ENCODE measurements at places on chromosomes 1 and 21. TPM values are rescaled to one million over a fixed set of nuclear protein-coding genes. Genes with fewer than 3 reads are reported as not detected.

GRCh38 chr1:41368366-41368765, 7.1 kb downstream of the FOXO6 start:
- DNase-seq = no peak

RGS13 gene
- not detected for total RNA-seq

DNA sequence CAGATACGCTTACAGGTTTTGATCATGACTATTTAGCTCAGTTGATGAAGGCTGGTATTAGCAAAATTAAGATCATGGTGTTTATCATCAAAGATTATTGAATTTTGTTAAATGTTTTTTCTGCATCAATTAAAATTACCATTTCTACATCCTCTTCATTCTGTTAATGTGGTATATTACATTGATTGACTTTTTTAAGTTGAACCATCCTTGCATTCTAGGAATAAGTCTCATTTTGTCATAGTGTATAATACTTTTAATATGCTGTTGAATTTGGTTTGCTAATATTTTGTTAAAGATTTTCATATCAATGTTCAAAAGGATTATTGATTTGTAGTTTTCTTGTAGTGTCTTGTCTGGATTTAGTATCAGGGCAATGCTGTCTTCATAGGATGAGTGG, 142.4 kb downstream of the LYPLAL1 start:
- DNase-seq = no peak

DNA sequence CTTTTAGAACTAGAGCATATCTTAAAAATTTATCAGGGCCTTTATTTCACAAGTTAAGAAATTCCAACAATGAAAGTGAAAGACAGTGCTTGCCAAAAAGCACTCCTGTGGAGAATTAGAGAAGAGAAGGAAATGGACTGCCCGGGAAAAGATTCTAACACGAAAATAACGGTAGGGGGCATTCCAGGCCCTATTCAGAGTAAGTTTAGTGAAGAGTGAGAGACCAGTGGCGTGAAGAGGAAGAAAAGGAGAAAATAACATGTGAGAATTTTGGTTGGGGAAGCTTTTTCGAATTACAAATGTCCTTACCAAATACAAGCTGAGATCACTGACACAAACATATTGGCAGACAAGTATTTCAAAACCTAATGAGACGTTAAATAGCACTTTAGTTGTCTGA, 38.4 kb upstream of the RBM34 start:
- peak; percentile 60 for DNase-seq

DNA sequence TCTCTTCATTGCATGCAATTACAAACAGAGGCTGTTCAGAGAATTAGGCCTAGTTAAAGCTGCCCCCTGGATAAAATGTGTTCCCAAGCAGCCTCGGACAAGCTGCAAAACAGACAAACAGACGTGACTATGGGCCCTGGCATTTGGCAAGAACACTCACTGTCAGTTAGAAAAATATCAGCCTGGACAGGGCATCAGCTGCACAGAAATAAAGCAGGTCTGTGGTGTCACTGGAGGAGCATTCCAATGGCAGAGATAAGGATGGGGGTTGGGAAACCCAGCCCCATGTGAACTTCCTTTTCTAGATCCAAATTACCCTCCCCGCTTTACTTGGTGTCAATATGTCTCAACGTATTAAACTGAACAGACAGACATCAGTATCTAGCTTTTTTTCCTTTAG, 177.1 kb downstream of the GPATCH2 start:
- no peak for DNase-seq

DNA sequence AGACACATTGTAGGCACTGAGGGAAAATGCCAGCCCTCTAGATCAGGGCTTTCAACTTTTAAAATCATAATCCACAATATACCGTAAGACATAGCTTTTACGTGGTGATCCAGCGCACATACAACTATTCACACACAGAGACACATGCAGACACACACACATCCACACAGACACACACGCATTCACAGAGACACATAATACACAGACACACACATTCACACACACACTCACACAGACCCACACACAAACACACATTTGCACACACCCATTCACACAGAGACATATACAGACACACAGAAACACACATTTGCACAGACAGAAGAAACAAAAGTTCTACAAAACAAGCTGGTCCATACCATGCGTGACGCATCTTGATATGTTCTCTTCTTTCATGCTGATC, 244.5 kb downstream of the RHOU start:
- DNase-seq = no peak

GRCh38 chr21:42799516-42799915, 79.8 kb downstream of the WDR4 start:
- no peak for DNase-seq

- DNase-seq = no peak
These were observed 100.3 kb downstream of the GRIK3 start for GRCh38 chr1:36934061-36934460.

DNA sequence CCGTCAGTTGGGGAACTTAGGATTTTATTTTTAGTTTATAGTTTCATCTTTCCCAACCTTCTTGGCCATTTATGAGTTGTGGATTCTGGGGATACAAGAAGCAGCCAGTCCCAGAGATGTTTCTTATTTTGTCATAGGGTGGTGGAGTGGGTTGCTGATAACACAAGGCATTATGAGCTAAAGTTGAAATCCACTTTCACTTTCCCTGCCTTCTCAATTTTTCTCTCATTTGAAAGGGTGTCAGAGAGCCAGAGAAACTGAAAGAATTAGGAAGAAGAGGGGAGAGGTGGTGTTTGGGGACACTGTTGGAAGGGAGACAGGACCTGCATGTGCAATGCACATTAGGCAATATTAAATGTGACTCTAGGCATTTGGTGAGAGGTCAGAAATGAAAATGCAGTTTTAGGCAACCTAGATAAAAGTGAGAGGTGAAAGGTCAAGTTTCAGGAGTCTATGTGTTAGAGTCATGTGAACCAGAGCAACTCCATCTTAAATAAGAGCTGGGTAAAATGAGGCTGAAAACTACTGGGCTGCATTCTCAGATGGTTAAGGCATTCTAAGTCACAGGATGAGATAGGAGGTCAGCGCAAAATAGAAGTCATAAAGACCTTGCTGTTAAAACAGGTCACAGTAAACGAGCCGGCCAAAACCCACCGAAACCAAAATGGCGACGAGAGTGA, 71.1 kb upstream of the F3 start:
- no peak for DNase-seq

FAM72B gene
- 1.5 TPM for total RNA-seq

DNA sequence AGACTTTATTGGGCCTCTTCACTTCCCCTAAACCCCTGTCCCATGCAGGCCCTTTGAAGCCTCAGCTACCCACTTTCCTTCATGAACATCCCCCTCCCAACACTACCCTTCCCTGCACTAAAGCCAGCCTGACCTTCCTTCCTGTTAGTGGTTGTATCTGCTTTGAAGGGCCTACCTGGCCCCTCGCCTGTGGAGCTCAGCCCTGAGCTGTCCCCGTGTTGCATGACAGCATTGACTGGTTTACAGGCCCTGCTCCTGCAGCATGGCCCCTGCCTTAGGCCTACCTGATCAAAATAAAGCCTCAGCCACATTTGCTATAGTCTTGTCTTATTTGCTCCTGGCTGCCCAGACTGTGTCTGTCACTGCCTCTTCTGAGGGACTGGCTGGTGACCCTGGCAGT, 5.5 kb downstream of the GSTM4 start:
- DNase-seq = no peak

- no peak for DNase-seq
These were observed 4.3 kb upstream of the KIF14 start for GRCh38 chr1:200624679-200625335.

- DNase-seq = no peak
These were observed 88.5 kb downstream of the GPR88 start for GRCh38 chr1:100626397-100626796.

DNA sequence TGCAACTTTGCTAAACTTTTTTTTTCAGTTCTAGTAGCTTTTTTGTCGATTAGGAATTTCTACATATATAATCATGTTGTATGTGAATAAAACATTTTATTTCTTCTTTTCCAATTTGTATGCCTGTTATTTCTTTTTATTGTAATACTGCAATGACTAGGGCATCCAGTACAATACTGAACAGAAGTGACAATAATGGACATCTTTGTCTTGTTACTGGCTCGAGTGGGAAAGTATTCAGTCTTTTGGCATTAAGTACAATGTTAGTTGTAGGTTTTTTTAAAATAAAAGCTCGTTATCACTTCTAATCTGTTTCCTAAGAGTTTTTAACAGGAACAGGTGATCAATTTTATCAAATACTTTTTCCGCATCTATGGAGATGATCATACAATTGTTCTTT, 9.8 kb downstream of the STPG1 start:
- DNase-seq = no peak

DNA sequence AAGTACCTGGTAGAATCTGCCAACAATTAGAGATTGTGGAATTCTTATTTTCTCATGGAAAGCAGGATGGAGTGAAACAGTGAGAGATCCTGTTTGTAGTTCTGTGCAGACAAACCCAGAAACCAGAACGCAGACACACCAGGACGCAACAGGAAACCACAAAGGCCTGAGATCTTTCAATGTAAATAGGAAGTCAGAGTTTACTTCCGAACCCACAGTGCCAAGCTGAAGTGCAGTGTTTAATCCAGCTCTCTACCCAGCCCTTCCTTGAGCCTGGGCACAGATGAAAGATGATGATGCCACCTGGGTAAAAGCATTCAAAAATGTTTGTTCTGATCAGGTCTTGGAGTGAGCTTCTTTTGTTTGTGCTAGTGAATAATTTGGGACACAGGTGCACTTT, 244.2 kb upstream of the HOOK1 start:
- peak; percentile 48 for DNase-seq

- DNase-seq = peak; percentile 98
These were observed 64.8 kb downstream of the ALPL start for GRCh38 chr1:21573971-21574465.

GRCh38 chr1:25232866-25233784, 823 bp upstream of the SYF2 start:
- peak; percentile 90 for DNase-seq

DNA sequence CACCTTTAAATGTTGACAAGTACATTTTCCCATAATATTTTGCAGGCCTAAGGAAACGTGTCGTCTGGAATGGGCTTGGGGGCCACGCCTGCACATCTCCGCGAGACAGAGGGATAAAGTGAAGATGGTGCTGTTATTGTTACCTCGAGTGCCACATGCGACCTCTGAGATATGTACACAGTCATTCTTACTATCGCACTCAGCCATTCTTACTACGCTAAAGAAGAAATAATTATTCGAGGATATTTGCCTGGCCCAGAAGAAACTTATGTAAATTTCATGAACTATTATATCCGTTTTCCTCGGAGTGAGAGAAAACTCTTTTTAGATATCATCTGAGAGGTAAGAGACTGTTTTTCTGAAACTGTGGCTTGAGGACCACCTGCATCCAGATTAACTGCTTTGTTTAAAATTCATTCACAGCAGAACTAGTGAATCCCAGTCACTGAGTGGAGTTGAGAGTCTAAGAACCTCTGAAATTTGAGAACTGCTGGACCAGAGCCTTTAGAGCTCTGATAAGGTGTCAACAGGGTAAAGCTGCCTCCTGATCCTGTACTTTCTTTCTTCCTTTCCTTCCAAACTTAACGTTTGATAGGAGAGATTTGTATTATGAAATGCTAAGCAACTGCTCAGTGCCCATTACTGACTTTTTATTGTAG, 811 bp downstream of the EXO1 start:
- no peak for DNase-seq

- no peak for DNase-seq
These were observed 164.6 kb downstream of the FASLG start for GRCh38 chr1:172823534-172823933.

- DNase-seq = no peak
These were observed 63.9 kb upstream of the HSD17B7 start for GRCh38 chr1:162726555-162726954.

GRCh38 chr21:28801906-28802305, 190.8 kb downstream of the LTN1 start:
- no peak for DNase-seq

DNA sequence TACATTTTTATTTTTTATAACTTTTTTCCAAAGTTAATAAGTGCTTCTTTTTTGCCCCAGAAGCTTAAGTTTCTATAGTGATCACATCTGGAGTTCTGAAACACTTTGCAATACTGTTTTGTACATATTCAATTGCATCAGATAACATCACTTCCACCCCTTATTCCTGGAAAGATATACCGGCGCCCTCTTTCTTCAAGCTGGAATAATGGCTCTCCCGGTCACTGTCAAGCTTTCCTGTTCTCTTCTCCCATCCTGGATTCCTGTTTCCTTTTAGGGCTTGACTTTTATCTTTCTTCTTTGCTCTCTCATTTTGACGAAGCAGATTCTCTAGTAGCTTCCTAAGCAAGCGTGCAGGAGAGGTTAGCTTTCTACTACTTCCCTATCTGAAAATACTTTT, 1866.8 kb downstream of the MRPL39 start:
- DNase-seq = no peak

GRCh38 chr1:160282807-160283206, 2.1 kb downstream of the PEX19 start:
- DNase-seq = no peak

TOMM40L gene
- 12.0 TPM for total RNA-seq

GRCh38 chr1:228500143-228500734, 13.1 kb downstream of the RNF187 start:
- DNase-seq = no peak

DNA sequence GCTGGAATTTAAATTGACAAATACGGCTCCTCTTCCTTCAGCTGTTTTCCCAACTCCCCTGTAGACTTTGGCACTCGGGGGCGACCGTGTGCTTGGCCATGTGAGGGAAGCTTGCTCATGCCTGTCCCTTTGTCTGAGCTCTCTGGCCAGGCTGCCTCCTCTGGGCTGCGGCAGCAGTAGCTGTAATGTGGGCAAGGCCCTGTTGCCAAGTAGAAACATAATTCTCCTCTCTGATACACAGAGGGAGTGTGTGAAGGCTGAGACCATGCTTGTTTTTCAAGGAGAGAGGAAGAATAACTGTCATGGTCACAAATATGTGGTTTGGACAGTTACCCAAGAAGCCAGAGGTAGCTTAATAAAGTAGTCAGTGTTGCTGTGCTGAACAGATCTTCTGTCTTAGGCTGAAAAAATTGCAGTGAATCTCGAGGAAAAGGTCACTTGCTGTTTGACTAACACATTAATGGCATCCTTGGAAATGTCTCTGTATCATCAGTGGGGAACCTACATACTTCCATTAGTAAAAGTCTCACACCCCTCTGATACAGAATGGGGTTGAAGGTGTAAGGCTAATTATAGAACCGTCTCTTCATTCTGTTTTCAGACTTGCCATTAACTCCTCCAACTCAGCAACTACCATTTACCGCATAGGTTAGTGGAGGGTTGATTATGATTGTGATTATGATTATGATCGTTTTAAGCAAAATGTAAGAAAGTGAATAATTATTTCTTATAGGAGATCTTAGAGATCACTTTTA, 94.6 kb downstream of the TGFB2 start:
- DNase-seq = peak; percentile 35

DNA sequence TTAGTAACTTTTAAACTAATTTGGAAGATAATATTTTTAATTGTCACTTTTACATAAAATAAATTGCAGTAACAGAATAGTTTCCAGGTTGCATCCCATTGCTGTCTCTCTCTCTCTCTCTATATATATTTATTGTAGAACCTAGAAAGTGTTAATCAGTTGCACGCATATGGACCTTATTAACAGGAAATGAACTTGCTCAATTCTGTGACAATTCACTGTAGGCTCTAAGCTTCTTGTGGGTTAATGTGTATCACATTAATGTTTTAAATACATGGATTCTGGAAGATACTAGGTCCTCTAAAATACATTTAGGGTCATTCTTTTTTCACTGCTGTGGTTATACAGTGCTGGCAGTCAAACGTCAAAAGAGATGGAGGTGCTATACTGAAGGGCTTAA, 33.1 kb downstream of the LRRC71 start:
- DNase-seq = no peak

GRCh38 chr1:20141466-20141865, 2.3 kb downstream of the PLA2G2F start:
- DNase-seq = no peak

GRCh38 chr1:238401144-238401543, 510.4 kb upstream of the ZP4 start:
- no peak for DNase-seq
